Peyer's patch (tissue), 4 donors: ENCODE measurements at places on chromosomes 11 and 22. TPM values are rescaled to one million over a fixed set of nuclear protein-coding genes. Genes with fewer than 3 reads are reported as not detected.

DNA sequence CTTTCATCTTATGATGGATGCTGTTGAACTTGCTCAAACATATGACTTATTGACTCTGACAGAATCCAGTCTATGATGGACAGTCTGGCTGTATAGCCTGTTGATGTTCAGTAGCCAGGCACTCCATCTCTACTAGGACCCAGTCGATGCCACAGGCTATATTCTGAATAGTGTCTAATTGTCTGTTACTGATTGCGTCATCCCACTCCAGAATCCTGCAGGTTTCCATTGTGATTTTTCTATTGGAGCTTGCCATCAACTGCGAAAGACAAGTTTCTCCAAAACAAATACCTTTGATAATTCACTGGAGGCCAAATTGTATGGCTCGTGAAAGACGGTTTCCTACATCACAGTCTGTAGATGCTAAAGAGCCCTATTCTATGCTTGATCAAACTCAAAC, 481.7 kb upstream of the CHORDC1 start:
- H3K36me3 ChIP-seq = no peaks in the 10 kb centered on the region
- no peaks in the 10 kb centered on the region for H3K27me3 ChIP-seq
- H3K4me1 ChIP-seq = no peaks in the 10 kb centered on the region

- DNase-seq = peak; percentile 95
- peak overlapping the region; percentile 57 for H3K4me3 ChIP-seq
- H3K36me3 ChIP-seq = no peaks in the 10 kb centered on the region
- H3K27ac ChIP-seq = peak overlapping the region; percentile 48
- no peaks in the 10 kb centered on the region for H3K4me1 ChIP-seq
Measured at GRCh38 chr22:31676700-31677099, 14.7 kb upstream of the PISD start.

GRCh38 chr11:33685082-33685481, 15.5 kb downstream of the C11orf91 start:
- H3K27ac ChIP-seq = no peak overlapping the region
- no peaks in the 10 kb centered on the region for H3K27me3 ChIP-seq
- no peaks in the 10 kb centered on the region for H3K4me1 ChIP-seq
- no peak for DNase-seq

- H3K4me1 ChIP-seq = no peaks in the 10 kb centered on the region
- no peak for DNase-seq
- H3K27me3 ChIP-seq = no peaks in the 10 kb centered on the region
Measured at GRCh38 chr22:46350121-46350520, 14.6 kb downstream of the TRMU start.

- H3K4me3 ChIP-seq = no peak overlapping the region
- DNase-seq = no peak
- no peaks in the 10 kb centered on the region for H3K27me3 ChIP-seq
Measured at GRCh38 chr11:73359930-73360742, 16.1 kb upstream of the RELT start.

GRCh38 chr22:37044634-37045625, 6.6 kb upstream of the KCTD17 start:
- no peak overlapping the region for H3K4me3 ChIP-seq
- H3K4me1 ChIP-seq = no peaks in the 10 kb centered on the region

GRCh38 chr11:5923427-5923776, 18.6 kb upstream of the OR56A3 start:
- no peak for DNase-seq
- no peak overlapping the region for H3K4me3 ChIP-seq
- no peak overlapping the region for H3K27ac ChIP-seq
- H3K27me3 ChIP-seq = no peaks in the 10 kb centered on the region

GRCh38 chr22:19840955-19841640, 13.6 kb downstream of the GNB1L start:
- no peak overlapping the region for H3K4me3 ChIP-seq
- H3K4me1 ChIP-seq = peaks cover 5% of the 10 kb centered on the region
- no peaks in the 10 kb centered on the region for H3K27me3 ChIP-seq

DNA sequence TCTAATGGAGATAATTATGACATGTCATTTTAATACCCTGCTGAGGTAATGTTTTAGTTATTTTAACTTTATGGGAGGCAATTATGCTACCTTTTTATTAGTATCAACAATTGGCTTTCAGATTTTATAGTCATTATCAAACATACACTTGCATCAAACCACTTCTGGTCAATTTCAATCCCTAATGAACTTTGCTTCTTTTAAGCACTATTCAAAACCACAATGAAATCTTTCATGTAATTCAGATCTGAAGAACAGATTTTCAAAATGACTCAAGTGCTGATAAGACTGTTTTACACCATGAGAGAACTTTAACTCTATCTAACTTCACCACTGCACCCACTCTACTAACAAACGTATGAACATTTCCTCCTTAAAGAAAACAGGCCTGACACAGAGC, 25.9 kb upstream of the CCDC34 start:
- no peaks in the 10 kb centered on the region for H3K4me1 ChIP-seq
- peak overlapping the region; percentile 46 for H3K27ac ChIP-seq
- no peak overlapping the region for H3K4me3 ChIP-seq
- H3K27me3 ChIP-seq = no peaks in the 10 kb centered on the region
- H3K36me3 ChIP-seq = no peaks in the 10 kb centered on the region

DNA sequence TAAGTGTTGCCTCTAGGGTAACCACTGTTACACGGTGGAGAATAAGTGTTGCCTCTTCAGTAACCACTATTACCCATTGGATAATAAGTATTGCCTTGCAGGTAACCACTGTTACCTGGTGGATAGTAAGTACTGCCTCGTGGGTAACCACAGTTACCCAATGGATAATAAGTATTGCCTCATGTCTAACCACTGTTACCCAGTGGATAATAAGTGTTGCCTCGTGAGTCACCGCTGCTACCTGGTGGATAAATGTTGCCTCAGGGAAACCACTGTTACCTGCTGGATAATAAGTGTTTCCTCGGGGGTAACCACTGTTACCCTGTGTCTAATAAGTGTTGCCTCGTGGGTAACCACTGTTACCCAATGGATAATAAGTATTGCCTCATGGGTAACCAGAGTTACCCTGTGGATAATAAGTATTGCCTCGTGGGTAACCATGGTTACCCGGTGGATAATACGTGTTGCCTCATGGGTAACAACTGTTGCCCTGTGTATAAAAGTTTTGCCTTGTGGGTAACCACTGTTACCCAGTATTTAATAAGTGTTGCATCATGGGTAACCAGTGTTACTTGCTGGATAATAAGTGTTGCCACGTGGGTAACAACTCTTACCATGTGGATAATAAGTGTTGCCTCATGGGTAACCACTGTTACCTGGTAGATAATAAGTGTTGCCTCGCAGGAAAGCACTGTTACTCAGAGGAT, 12.3 kb upstream of the NXPE4 start:
- no peak overlapping the region for H3K4me3 ChIP-seq
- H3K4me1 ChIP-seq = no peaks in the 10 kb centered on the region
- DNase-seq = no peak

- H3K27me3 ChIP-seq = no peaks in the 10 kb centered on the region
- H3K27ac ChIP-seq = peak overlapping the region; percentile 35
- peaks cover 5% of the 10 kb centered on the region for H3K4me1 ChIP-seq
- H3K4me3 ChIP-seq = no peak overlapping the region
- no peak for DNase-seq
Measured at GRCh38 chr11:57357856-57358255, 19.7 kb downstream of the P2RX3 start.

DNA sequence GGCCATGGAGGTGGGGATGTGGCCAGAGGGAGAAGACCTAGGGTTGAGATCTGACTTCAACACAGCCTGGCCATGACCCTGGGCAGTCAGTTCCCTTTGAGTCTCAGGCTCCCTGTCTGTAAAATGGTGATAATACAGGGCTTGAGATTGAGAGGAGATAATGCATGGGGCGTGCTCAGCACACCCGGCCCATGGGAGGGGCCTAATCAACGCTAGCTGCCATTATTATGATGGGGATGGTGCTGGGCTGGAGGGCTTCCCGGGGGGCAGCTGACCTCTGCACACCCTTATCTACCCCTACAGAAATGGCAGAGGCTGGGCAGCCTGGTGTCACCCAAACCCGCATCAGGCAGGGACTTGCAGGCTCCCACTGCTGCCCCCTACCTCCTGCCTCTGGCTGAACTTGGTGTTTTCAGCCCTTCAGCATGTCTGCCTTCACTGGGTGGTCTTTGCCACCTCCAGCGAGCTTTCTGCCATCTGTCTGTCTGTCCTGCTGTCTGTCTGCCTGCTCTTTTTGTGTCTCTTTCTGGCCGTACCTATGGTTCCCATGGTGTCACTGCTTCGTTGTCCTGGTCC, 84.5 kb downstream of the CACNA1I start:
- no peak overlapping the region for H3K27ac ChIP-seq
- no peaks in the 10 kb centered on the region for H3K27me3 ChIP-seq
- no peaks in the 10 kb centered on the region for H3K4me1 ChIP-seq
- no peak overlapping the region for H3K4me3 ChIP-seq
- DNase-seq = no peak

DNA sequence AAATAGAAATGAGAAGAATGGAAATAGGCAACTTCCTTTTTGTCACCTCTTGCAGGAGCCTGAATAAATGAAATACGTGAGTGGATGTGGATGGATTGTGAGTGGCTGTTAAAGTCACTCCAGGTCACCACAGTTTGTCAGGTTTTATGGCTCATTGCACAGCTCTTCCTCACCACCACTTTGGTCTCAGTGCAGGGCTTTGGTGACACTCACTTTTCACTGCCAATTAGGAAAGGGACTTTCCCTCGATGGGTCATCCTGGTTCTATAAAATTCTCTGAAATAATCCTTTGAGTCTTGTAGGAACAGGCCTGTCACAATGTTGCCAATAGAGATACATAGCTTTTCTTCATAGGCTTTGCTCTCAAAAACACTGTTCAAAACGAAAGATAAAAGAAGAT, 172.4 kb upstream of the C11orf87 start:
- no peak for DNase-seq
- H3K27ac ChIP-seq = no peak overlapping the region
- no peaks in the 10 kb centered on the region for H3K36me3 ChIP-seq
- H3K27me3 ChIP-seq = no peaks in the 10 kb centered on the region

GRCh38 chr11:128553662-128554362, 33.5 kb downstream of the ETS1 start:
- no peak overlapping the region for H3K27ac ChIP-seq
- no peak overlapping the region for H3K4me3 ChIP-seq
- DNase-seq = no peak
- no peaks in the 10 kb centered on the region for H3K27me3 ChIP-seq
- H3K36me3 ChIP-seq = no peaks in the 10 kb centered on the region

DNA sequence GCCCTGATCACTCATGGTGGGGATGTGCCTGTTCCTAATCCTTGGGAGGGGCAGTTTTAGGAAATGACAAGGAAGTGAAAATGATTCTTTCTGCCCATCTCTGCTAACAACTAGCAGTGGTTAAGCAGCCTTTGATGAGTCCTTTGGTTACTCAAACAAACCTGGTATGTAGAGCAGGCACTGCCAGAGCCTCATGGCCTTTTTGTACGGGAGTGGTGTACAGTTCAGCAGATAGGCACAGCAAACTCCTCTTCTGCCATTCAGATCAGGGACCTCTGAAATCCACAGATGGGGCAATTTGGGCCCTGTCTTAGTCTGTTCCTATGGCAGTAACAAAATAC, 66.2 kb downstream of the FZD4 start:
- no peaks in the 10 kb centered on the region for H3K27me3 ChIP-seq
- H3K27ac ChIP-seq = no peak overlapping the region
- H3K4me3 ChIP-seq = no peak overlapping the region
- no peak for DNase-seq

GRCh38 chr22:21974058-21974649, 8.4 kb downstream of the TOP3B start:
- DNase-seq = no peak
- no peaks in the 10 kb centered on the region for H3K4me1 ChIP-seq
- no peak overlapping the region for H3K4me3 ChIP-seq
- no peak overlapping the region for H3K27ac ChIP-seq
- no peaks in the 10 kb centered on the region for H3K27me3 ChIP-seq

DNA sequence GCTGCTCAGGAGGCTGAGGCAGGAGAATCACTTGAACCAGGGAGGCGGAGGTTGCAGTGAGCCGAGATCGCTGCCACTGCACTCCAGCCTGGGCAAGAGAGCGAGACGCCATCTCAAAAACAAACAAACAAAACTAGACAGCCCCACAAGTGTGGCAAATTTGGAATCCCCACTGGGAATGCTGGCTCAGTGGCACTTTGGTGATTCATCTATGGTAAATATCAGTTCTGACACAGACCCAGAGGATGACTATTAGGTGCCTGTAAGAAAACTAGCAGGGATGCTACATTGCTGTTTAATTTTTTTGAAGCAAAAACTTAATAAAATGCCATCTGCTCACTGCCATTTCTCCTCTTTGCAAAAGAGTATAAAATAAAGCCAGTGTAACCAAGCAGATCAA, 107.9 kb downstream of the NAT10 start:
- no peaks in the 10 kb centered on the region for H3K36me3 ChIP-seq
- no peaks in the 10 kb centered on the region for H3K27me3 ChIP-seq
- H3K27ac ChIP-seq = no peak overlapping the region
- H3K4me3 ChIP-seq = no peak overlapping the region
- DNase-seq = no peak

GRCh38 chr11:45171550-45171949, 25.1 kb downstream of the PRDM11 start:
- H3K27me3 ChIP-seq = no peaks in the 10 kb centered on the region
- peaks cover 4% of the 10 kb centered on the region for H3K4me1 ChIP-seq
- H3K36me3 ChIP-seq = no peaks in the 10 kb centered on the region

DNA sequence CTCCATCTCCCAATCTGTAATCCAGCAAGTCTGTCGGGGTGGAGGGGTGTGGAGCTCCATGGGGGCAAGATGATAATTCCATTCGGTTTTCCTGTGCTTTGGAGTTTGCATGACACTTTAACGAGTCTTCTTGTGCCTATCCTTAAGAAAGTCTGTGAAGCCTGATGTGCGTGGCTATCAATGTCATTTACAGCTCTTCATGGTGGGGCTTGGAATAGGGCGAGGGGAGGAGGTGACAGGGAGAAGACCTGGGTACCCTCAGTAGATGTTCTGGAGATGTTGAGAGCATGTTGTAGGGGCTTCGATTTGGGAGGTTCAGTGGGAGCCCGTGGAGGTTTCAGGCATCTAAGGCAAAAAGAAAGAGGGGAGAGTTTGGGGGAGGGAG, 579 bp upstream of the PHLDB1 start:
- peak overlapping the region; percentile 75 for H3K27ac ChIP-seq
- no peaks in the 10 kb centered on the region for H3K27me3 ChIP-seq
- DNase-seq = no peak
- H3K36me3 ChIP-seq = peaks cover 6% of the 10 kb centered on the region
- peaks cover 64% of the 10 kb centered on the region for H3K4me1 ChIP-seq

GRCh38 chr11:17550450-17551346, 3.6 kb downstream of the OTOG start:
- H3K27me3 ChIP-seq = no peaks in the 10 kb centered on the region
- H3K36me3 ChIP-seq = no peaks in the 10 kb centered on the region

The LINC01488 gene
- total RNA-seq = not detected

The CHRM1 gene
- total RNA-seq = 0.76 TPM

The MS4A7 gene
- total RNA-seq = 6.3 TPM

The RBFOX2 gene
- 80.0 TPM for total RNA-seq

The ELFN2 gene
- total RNA-seq = under 0.01 TPM

The MUC2 gene
- 1,138 TPM for total RNA-seq
